ENCODE measurements at places on chromosomes 12 and 14. TPM values are rescaled to one million over a fixed set of nuclear protein-coding genes. Genes with fewer than 3 reads are reported as not detected.

The CRIP1 gene
- 0.90 TPM for total RNA-seq

The MRPL42 gene
- total RNA-seq, result 58.3 TPM

The SLC8A3 gene
- 0.13 TPM for total RNA-seq

The FAIM2 gene
- total RNA-seq, result not detected

The KRT73 gene
- not detected for total RNA-seq

The MAP1LC3B2 gene
- 0.13 TPM for total RNA-seq

The CLEC1B gene
- total RNA-seq, result not detected

The CIT gene
- total RNA-seq, result 9.6 TPM

The PZP gene
- 0.26 TPM for total RNA-seq

The RDH12 gene
- total RNA-seq, result not detected

The FITM1 gene
- total RNA-seq, result 0.63 TPM

The CLEC9A gene
- not detected for total RNA-seq

The KRT85 gene
- not detected for total RNA-seq

The LPAR5 gene
- total RNA-seq, result under 0.01 TPM

The PLEK2 gene
- total RNA-seq, result 0.51 TPM

The AGAP2 gene
- 0.26 TPM for total RNA-seq

The FAM90A1 gene
- not detected for total RNA-seq

The AMIGO2 gene
- total RNA-seq, result 1.3 TPM

The HEBP1 gene
- 20.5 TPM for total RNA-seq

The PIK3C2G gene
- total RNA-seq, result 1.6 TPM

The TAS2R9 gene
- not detected for total RNA-seq

The CLEC2D gene
- 0.64 TPM for total RNA-seq

The RERGL gene
- total RNA-seq, result not detected

The ATL1 gene
- total RNA-seq, result 0.90 TPM

The PMCH gene
- not detected for total RNA-seq

The GLS2 gene
- total RNA-seq, result 0.13 TPM

The NRIP2 gene
- not detected for total RNA-seq

The PLEKHG7 gene
- total RNA-seq, result not detected

The FGF23 gene
- total RNA-seq, result under 0.01 TPM

The GPR162 gene
- total RNA-seq, result 0.76 TPM

The HOXC5 gene
- not detected for total RNA-seq

The NUP107 gene
- 44.3 TPM for total RNA-seq

The BMAL2 gene
- total RNA-seq, result 31.8 TPM

The SDR9C7 gene
- not detected for total RNA-seq

The KRT71 gene
- total RNA-seq, result not detected

The KRT82 gene
- not detected for total RNA-seq

The KLRC1 gene
- total RNA-seq, result not detected

The HCAR2 gene
- total RNA-seq, result not detected

The GZMH gene
- not detected for total RNA-seq

The SLC38A4 gene
- total RNA-seq, result 2.3 TPM

The LUM gene
- not detected for total RNA-seq

The SMOC1 gene
- 0.90 TPM for total RNA-seq

The KRT72 gene
- not detected for total RNA-seq

The OR10G3 gene
- total RNA-seq, result not detected

The NRXN3 gene
- under 0.01 TPM for total RNA-seq

The MFAP5 gene
- 0.13 TPM for total RNA-seq

The TAS2R7 gene
- not detected for total RNA-seq

The PEX5 gene
- 31.6 TPM for total RNA-seq
